Cortex of kidney (tissue), 1 donor: ENCODE measurements at places on chromosomes 2 and 18.

DNA sequence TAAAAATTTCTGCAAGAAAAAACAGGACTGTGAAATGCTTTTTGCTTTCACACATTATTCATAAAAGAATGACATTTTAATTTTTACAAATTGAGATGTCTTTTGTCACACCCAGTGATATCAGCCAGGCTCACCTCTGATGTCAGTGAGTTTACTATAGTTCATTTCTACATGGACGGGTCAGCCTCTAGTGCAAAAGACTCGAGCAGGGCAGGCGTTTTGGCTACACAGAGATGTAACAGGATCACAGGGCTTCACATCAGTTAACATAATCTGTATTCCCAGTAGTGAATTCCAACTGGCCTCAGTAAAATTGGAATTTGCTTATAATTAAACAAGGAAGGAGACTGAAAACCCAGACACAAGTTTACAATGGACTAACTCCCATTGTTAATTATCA, 275.6 kb upstream of the ZSWIM2 start:
- DNase-seq, result no peak

DNA sequence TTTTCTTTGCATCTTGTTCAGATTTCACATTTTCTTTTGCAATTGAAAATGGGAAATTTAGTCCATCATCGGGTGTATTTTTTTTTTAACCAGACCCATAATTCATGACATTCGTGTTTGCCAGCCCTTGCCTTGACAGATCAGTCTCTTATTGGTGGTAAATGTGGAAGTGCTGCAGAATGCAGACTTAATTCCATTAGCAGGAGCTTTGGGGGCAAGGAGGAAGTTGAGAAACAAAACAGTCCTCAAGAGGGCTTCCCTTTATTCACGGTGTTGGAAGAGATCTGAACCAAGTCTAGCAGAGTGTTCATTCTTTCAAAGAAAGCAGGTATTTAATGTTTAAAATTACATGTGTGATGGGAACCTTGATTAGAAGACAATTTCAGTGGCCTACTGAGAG, 16.6 kb upstream of the RPE start:
- no peak for DNase-seq

DNA sequence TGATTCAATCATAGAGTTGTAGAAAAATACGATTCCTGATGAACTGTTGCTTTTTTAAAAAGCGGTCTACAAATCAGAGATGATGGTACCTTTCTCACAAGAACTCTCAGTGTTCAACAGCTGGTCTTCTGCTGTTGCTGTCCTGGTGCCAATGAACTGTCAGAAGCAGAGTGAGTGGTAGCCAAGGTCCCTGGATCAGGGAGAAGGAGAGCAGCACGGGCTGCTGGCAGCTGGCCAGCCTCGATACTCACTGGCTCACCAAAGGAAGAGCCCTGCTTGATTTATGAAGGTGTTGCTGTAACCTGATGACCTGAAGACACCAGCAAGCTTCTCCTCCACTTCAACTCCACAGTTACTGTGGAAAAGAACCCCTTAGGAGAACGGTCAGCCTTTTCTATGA, 300.8 kb upstream of the SOX11 start:
- DNase-seq, result no peak

- DNase-seq, result no peak
Measured at GRCh38 chr2:180723712-180724111, 256.7 kb upstream of the UBE2E3 start.

DNA sequence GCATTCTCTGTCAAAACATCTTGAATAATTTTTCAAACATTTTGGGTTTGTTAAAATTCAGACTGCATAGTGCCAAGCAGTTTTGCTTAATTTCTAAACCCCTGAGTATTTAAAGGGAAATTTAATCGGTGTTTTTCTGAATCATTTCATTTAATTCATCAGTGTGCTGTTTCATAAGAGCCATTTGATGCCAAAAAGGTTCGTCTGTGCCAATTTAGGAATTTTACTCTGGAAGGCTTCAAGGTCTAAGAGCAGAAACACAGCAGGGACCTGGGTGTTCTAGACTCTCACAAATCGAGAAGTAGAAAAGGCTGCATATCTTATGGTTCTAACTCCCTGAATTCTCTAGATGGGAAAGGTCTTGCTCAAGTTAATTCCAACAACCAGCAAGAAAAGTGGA, 311.9 kb upstream of the NT5C1B start:
- DNase-seq, result no peak

GRCh38 chr2:20539776-20540586, 93.1 kb downstream of the RHOB start:
- peak; percentile 21 for DNase-seq

DNA sequence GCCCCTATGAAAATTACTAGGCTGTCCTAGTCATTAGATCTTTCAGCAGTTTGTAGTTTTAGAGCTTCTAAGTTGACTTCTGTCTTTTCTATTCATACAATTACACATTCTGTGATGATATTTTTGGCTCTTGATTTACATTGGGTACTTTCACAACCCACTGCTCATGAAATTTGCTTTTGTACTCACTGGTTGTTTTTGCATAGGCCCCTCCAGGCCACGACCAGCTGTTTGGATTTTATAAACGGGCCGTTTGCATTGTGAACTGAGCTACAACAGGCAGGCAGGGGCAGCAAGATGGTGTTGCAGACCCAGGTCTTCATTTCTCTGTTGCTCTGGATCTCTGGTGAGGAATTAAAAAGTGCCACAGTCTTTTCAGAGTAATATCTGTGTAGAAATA, 193.8 kb downstream of the RPIA start:
- no peak for DNase-seq

GRCh38 chr2:185402474-185402873, 336.1 kb upstream of the FSIP2 start:
- no peak for DNase-seq

DNA sequence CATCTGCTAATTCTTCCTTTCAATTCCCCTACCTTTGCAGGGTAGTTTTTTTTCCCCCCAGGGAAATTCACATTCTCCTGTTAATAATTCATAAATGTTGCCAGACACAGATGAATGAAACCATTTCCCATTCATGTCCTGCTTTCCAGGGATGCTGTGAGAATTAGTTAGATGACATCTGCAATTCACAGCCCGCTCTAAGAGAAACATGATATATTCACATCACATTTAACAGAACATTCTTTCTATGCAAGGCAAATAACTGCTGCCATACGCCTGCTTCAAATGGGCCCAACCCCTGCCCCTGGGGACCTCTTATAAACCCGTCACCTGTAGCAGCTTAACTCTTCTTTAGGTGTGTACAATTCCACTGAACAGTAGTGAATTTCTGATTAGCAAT, 110.6 kb upstream of the CTAGE1 start:
- DNase-seq, result no peak

DNA sequence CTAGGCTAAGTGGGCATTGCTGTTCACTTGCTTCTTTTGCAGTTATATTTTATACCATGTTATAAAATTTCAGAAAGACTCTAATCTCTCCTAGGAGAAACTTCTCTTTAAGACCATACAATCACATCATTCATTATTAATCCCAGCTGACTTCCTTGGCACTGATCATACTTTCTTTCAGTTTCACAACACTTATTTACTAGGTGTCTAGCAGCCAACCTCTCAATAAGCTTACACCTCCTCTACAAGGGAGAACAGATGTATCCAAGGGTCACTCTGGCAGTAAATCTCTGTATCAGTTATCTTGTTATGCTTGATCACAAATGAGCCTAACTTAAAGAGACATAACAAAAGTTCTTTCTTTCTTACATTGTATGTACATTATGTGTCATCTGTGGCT, 69.8 kb upstream of the EPB41L5 start:
- no peak for DNase-seq

DNA sequence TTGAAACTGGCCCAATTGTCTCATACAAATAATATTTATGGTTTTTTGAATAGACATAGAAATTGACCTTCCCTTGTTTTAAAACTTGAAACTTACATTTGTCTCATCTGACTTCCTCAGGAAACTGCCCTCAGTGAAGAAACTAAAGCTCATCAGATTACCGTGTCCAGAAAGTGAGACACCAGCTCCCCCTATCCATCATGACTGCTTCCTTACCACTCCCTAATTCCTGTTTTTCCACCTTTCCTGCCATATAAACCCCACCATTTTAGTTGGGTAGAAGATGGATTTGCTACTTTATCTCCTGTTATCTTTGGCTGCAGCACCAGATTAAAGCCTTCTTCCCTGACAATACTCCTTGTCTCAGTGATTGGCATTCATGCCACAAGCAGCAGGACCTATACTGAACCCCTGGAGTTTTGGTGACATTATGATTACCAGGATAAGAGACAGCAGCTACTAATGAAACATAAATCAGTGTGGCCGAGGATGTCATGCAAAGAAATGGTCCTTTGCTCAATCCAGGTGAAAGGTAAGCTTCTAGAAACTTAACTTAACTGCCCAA, 1627.6 kb upstream of the ZEB2 start:
- no peak for DNase-seq

- DNase-seq, result no peak
Measured at GRCh38 chr2:26363323-26363722, 16.7 kb upstream of the ADGRF3 start.

- no peak for DNase-seq
Measured at GRCh38 chr2:197170208-197170607, 140.4 kb downstream of the ANKRD44 start.

- no peak for DNase-seq
Measured at GRCh38 chr2:224987733-224988132, 54.5 kb downstream of the DOCK10 start.

DNA sequence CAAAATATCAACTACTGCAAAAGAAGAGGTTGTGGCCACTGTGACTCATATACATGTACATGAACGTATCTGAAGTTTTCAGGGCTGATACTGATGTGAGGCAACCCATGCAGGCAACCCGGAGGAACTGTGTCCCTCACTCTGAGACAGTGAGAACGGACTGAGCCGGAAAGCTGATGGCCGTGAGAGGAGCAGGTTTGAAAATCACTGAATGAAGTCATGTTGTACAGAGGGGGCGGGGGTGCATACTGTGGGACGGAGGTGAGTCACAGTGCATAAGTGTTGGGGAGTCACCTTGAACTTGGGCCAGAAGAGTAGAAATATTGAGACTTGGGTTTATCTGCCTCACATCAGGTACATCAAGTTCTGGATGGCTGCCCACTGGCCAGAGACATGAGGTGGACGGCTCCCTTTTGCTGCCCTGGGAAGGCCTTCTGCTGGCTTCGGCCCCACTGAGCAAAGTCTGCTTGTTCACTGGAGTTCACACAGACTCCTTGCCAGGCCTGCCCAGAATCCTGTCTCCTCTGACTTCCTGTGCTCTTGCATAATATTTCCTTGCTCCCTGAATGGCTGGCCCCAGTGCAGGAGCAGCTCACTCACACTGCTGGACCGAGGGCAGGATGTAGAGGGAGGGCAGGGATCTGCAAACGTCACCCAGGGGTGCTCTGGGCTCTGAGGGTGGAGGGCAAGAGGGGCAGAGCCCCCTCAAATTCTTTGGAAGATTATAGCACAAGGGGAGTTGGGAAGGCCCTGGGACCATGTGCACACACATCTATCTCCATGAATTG, 18.1 kb downstream of the EPAS1 start:
- DNase-seq, result no peak

- no peak for DNase-seq
Measured at GRCh38 chr18:27378431-27379095, 193.5 kb upstream of the CHST9 start.

DNA sequence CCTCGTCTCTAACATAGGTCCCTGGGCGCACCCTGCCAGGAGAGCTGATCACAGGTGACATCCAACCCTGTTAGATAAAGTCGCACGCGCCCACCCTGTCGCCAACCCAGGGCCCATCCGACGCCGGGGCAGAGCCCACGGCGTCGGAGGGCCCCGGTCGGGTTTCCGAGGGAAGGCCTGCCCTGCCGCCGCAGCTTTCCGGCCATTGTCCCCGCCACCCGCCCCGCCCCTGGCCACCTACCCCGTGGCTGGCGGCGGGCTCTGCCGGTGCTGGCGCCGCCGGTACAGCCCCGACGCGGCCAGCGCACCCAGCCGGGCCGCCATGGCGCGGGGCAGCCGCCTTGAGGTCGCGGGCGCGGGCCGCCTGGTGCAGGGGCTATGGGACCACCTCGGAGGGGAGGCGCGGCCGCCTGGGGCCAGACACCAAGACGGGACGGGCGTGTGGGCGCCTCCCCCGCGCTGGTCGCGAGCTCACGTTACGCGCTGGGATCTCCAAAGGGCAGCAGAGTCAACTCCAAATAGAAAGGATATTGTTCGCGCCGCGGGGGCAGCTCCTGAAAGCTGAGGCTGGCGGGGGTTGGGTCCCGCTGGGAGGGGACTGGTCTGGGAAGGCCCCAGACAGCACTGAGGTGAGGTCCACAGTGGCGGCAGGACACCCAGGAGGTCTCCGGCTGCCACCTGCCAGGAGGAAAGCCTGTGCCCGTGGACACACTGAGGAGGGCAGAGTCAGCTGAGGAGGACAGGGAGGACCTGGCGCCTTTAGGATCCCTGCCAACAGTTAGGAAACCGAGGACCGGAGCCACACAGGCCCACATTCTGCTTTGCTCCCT, 11.1 kb downstream of the LIMS2 start:
- DNase-seq, result no peak

DNA sequence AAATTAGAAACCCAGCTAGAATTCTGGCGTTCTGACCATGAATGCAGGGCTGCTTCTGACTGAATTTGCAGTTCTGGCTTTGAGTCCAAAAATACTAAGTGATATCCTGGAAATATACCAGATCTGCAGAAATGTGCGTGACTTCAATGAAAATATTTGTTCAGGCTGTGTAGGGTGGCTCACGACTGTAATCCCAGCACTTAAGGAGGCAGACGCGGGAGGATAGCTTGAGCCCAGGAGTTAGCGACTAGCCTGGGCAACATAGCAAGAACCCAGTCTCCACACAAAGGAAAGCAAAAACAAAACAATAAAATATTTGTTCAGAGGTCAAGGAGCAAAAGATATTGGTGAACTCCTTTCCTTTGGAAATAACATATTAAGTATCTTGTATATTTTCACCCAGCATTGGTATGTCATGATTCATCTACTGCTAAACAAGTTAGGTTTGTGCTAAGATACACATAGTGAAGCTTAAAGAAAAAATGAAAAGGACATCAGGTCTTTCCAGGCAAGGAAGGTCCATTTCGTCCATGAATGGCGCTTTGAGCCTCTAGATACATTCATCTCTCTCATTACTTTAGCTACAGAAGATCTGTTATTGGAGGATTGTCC, 239.2 kb downstream of the CMPK2 start:
- no peak for DNase-seq

GRCh38 chr2:110866466-110866865, 134.1 kb downstream of the ACOXL start:
- DNase-seq, result no peak

GRCh38 chr2:226140594-226140993, 659.0 kb downstream of the IRS1 start:
- DNase-seq, result no peak

- DNase-seq, result no peak
Measured at GRCh38 chr2:145764631-145765030, 1244.7 kb upstream of the ZEB2 start.

DNA sequence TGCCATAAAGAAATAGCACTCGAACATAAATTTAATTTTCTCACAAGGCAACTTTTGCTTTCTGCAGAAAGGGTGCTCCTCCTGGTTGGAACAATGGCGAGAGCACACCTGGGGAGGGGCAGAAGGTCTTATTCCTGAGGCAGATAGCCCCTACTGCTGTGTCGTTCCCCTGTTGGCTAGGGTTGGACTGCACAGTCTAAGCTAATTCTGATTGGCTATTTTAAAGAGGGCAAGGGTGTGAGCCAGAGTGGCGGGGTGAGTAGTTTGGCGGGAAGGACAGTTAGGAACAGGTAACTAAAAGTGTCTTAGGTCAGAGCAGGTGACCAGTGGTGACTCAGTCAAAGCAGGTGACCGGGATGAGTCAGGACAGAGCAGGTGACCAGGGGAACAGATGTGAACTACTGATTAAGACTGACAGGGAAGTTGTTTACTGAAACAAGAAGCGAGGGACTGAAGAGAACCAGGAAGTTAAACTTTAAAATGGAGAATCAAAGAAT, 49.7 kb upstream of the AGAP1 start:
- DNase-seq, result no peak

GRCh38 chr2:166180951-166181812, 53.4 kb upstream of the SCN1A start:
- DNase-seq, result no peak
